ENCODE measurements at places on chromosomes 2 and 18.

- peak; percentile 96 for DNase-seq
Observed at GRCh38 chr2:27720004-27720551, 51.4 kb upstream of the MRPL33 start.

DNA sequence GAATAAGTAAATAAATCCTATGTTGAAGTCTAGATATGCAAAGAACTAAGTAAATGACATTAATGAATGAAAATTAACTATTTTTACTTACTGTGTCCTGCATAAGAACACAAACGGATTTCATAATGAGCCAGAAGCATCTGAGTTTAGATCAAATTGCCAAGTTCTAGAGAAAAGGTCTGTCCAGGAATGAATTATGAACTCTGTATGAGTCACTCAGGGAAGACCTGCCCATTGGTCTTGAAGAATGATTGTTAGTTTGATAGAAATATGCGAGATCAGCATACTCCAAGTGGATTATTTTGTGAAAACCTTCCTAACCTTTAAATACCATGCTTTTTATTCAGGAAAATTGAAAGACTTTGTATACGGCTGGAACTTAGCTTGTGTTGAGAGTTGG is 189.5 kb downstream of the DOK6 start:
- peak; percentile 76 for DNase-seq

GRCh38 chr2:233940376-233941276 is 23.5 kb downstream of the TRPM8 start:
- DNase-seq: no peak

- DNase-seq: no peak
Observed at GRCh38 chr2:147636886-147637285, 207.9 kb upstream of the ACVR2A start.

DNA sequence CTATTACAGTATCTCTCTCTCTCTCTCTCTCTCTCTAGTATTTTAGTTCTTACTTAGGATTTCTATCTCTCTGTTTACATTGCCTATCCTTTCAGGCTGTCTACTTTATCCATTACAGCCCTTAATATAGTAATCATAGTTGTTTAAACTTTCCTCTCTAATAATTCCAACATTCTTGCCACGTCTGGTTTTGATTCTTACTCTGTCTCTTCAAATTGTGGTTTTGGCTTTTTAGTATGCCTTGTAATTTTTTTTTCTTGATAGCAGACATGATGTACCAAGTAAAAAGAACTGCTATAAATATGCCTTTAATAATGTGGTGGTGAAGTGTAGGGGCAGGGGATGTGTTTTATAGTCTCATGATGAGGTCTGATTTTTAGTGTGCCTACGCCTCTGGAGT is 1809.5 kb upstream of the CELF4 start:
- no peak for DNase-seq

DNA sequence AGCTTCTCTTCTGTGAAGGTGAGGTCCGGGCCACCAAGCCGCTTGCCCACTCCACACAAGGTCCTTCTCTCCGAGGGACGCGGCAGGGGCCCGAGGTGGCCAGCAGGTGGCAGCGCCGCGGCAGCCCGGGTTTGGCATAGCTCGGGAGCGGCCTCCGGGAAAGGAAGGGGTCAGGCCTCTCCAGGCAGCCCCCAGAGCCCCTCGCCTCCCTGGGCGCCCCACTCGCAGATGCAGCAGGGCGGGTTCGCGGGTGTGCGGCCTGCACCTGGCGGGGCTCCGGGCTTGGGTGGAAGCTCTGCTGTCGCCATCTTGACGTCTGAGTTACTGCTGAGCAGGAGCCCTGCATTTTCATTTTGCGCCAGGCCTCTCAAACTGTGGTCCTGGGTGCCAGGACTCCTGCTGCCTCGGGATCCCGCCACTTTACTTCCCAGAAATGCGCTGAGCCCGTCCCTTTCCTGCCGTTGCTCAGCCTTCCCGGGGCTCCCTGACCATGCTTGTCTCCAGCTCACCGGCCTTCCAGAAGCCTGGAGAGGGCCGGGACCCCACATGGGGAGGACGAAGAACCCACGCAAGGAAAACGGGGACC is 18.6 kb upstream of the NCL start:
- DNase-seq: peak; percentile 47

- peak; percentile 2 for DNase-seq
Observed at GRCh38 chr2:88452980-88453582, 588 bp upstream of the FOXI3 start.

DNA sequence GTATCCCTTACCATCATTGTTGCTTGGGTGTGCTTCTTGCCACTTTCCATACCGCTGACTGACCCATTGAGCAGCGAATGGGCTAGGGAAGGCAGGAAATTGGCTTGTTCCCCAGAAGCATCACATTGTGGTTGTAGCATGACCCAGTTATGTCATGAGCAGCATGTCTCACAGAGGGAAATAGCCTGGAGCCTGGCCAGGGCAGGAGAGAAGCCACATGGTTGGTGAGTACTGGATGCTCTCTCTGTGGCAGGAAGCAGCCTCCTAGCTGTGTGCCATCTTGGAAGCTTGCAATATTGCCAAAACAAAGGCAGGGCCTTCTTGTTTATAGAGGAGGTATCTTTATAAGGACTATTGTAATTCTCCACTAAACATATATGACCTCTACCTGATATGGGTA is 482.6 kb downstream of the PIK3C3 start:
- DNase-seq: no peak

DNA sequence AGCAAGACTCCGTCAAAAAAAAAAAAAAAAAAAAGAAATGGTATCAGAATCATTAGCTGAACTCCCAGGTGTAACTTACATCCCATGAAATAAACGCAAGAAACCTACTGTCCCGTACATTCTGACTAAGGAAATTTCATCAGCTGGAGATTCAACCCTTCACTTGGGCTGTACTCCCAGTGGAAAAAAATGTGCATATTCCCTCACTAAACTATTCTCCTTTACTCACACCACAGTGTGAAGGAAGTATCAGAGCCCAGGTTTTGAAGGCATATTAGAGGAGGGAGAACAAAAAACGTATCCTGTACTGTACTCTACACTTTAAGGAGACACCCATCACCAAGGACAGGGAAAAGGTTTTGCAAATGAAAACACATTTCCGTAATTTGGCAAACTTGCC is 64.3 kb downstream of the DNER start:
- DNase-seq: no peak

DNA sequence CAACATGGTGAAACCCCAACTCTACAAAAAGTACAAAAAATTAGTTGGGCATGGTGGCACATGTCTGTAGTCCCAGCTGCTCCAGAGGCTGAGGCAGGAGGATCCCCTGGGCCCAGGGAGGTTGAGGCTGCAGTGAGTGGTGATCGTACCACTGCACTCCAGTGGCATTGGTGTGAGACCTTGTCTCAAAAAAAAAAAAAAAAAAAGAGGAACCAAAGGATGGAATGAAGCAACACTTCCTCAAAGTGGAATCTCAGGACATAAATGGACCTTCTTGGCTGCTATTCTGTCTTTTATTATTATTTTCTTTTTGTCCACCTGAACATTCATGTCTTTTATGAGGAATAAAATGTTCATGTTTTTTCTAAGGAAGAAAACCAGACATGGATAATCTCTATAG is 13.7 kb downstream of the GEMIN6 start:
- no peak for DNase-seq

All from amniotic epithelial cell (primary cell).